ENCODE measurements at places on chromosomes 7 and 10. TPM values are rescaled to one million over a fixed set of nuclear protein-coding genes. Genes with fewer than 3 reads are reported as not detected.

- DNase-seq: no peak
Measured at GRCh38 chr7:134639061-134639460, 7.6 kb upstream of the BPGM start.

The TMEM270 gene
- total RNA-seq: not detected

GRCh38 chr10:124486635-124487034, 25.0 kb downstream of the LHPP start:
- no peak for DNase-seq

DNA sequence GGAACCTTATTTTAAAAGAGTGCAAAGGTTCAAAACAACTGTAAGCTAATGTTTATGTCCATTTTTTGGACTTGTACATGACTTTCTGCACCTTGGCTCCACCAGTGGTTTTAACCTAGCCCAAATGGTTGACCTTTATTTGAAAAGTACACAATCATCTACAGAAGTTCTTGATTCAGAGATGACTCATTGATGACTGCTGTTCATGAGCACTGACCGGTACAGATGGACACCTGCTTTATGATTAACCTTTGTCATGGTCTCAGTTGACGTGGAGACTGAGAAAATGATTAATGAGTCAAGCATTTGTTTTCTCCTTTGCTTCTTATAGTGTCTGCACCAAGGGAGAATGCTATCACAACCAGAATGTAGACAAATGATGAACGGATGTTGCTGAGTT, 55.7 kb upstream of the PTER start:
- no peak for DNase-seq

- DNase-seq: peak; percentile 20
Measured at GRCh38 chr10:22363305-22363704, 18.0 kb downstream of the SPAG6 start.

GRCh38 chr10:14004536-14004935, 326.2 kb downstream of the FRMD4A start:
- DNase-seq: no peak

DNA sequence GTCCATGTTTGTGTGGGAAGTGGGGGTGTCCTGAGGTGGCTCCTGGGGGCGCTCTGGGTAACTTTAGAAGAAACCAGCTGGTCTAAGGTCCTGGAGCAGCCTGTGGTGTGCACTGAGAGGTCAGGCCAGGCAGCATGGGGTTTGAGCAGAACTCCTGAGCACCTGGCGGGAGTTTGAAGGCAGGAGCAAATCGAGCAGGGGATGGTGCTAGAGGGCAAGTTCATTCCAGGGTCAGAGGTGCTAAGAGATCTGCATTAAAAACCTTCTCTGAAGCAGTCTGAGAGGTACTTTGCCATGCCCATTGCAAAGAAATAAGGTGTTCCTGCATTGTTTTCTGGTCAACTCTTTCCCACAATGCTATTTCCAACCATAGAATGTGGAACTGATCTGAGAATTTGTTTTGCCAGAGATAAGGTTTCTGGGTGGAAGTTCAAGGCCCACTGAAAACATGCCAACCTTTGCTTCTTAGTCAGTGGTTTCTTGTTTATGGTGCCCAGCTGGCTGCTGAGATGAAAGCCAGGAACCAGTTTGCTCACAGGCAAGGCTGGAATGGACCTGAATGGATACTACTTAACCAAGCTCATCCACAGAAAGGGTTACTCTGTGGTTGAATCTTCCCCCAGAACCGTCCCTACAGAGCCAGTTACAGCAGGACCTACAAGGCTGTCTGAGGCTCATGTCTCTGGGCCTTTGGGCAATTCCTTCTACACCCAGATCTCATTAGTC, 136.3 kb upstream of the TMEM72 start:
- DNase-seq: no peak

DNA sequence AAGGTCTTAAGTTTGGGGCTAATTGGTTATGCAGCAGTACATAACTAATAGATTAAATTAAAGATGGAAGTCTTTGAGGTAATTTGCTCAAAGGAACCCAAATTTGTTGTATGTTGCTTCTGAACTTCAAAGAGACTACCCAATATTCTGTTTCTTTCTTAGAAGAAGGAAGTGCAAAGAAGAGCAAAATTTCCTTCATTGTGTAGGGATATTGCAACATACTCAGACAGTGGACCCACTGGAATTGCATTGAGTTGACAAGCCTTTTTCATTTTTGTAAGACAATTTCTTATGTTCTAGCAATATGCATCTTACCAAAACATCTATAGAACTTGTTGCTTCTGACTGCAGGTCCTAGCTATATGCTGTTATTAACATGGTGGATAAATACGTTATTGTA, 527.8 kb downstream of the SH2D4B start:
- DNase-seq: no peak

GRCh38 chr7:157358041-157358752, 21.4 kb downstream of the DNAJB6 start:
- DNase-seq: no peak

DNA sequence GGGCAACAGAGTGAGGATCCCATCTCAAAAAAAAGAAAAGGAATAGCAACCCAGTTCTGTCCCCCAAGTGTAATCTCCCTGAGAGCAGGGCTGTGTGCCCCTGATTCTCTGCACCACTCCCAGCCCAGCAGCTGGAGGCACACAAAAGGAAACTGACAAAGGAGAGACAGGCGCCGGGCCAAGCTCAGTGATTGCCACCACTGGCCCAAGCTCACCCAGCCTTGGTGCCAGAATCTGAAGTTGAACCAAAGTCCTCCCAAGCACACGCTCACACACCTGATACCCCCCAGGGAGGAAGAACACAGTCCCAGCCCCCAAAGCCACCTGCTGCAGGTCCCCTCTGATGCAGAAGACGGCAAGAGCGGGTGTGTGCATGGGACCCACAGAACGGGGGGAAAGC, 50.3 kb downstream of the TNRC18 start:
- DNase-seq: no peak

GRCh38 chr7:7496311-7496710, 39.4 kb downstream of the COL28A1 start:
- DNase-seq: no peak

The FZD1 gene
- 0.05 TPM for total RNA-seq

DNA sequence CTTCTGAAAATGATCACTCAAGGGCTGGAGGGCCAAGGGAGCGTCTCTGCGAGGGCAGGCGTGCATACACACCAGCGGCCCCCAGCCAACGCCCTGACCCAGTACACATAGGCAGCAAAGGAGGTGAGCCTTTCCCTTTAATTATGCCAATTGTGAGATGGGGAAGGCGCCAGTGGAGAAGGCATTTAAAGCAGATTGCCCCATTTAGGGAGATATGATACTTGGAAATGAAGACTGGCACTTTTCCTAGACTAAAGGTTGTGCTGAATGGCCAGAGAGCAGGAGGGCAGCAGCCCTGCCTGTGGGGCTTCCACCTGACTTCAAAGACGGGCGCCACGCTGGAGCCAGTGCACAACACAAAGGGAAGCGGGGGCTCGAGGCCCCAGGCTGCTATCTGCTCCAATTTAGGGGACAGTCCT, 24.1 kb downstream of the HIPK2 start:
- no peak for DNase-seq

DNA sequence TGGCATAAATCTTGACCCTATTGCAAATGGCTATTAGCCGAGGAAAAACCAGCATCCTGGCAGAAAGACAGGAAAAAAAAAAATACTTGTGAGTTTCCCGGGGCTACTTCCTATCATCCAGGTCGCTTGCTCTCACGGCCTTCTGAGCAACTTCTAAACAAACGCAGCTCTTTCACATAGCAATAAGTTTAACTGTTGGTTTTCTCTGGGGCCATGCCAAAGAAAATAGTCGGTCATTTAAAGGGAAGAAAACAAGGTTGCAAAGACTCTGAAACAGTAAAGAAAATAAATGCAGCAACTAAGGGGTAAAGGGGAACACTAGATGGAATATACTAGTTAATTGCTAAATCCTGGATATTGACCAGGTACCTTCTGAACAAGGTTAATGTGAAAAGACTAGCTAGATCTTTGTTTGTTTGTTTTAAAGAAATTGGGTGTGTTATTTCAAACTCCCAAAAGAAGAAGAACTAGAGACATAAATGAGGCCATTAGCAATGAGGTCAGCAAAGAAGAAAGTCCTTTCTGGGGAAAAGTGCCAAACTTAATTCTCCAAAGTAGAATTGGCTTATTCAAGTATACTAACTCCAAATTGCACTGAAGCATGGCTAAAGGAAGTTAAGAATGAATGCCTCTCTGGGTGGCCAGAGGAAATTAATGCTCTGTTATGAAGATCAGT, 54.2 kb downstream of the SLC39A12 start:
- DNase-seq: no peak

DNA sequence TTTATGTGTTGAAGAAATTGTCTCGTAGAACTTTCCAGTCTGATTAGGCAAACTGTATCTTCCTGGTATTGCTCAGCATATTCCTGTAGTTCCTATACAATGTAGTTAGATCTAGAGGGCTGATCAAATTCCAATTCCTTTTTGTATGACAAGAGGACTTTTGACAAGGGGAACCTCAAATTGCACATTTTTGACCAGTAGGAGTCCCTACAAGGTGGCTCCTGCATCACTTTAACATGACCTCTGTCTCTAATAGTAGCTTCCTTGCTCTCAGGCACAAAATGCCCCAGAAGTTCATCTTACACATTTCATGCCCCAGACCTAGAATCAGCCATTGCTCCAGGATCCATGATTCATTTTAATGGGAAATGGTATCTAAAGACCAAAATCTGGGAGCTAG, 18.7 kb downstream of the HERPUD2 start:
- no peak for DNase-seq

The BICC1 gene
- total RNA-seq: not detected
